Progenitor cell of endocrine pancreas (in vitro differentiated cells): ENCODE measurements at places on chromosomes 3 and 15.

GRCh38 chr3:19527746-19528145, 379.4 kb downstream of the KCNH8 start:
- no peak for DNase-seq

GRCh38 chr3:136632625-136633081, 119.5 kb downstream of the STAG1 start:
- no peak for DNase-seq

- no peak for DNase-seq
Observed at GRCh38 chr3:157493627-157494550, 9.3 kb downstream of the VEPH1 start.

GRCh38 chr3:124570232-124570631, 160.0 kb upstream of the UMPS start:
- no peak for DNase-seq

DNA sequence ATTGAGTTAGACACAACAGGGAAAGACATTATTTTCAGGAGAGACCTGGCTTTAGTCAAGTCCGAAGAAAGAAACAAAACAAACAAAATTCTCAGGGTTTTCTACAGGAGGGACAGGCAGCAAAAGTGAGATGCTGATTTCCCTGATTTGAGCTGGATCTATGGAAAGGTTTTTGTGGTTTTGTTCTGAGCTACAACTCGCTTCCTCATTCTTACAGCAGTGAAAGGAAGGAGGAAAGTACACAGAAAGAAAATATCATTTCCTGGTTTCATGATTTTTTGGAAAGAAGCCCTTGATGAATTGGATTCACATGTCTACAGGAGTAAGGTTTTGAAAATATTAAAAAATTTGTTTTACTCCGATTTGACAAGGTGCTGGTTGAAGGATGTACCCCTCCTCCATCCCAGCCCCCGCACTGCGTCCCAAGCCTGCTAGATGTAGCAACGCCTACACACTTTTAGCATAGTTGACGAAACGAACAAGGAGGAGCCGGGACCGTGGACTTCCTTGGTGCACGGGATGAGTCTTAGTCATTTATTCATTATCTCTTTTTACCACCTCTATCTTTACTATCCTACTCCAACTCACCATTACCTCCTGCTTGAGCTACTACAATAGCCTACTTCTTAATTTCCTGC, 10.8 kb downstream of the PRICKLE2 start:
- DNase-seq, result no peak

DNA sequence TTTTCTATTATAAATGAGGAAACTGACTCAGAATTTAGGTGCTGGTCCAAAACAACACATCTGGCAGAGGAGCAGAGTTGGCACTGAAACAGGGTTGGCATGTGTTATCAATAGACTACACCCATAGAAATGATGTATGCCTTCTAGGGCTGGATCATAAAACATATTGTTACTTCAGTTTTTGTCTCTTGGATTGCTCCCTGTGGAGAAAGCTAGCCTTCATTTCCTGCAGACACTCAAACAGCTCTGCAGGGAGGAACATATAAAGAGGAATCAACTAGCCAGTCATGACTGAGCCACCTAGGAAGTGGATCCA, 507 bp upstream of the MRPL3 start:
- DNase-seq, result no peak

GRCh38 chr3:187850258-187850921, 105.1 kb upstream of the BCL6 start:
- DNase-seq, result no peak

GRCh38 chr3:72375237-72376076, 472.8 kb downstream of the SHQ1 start:
- DNase-seq, result no peak

DNA sequence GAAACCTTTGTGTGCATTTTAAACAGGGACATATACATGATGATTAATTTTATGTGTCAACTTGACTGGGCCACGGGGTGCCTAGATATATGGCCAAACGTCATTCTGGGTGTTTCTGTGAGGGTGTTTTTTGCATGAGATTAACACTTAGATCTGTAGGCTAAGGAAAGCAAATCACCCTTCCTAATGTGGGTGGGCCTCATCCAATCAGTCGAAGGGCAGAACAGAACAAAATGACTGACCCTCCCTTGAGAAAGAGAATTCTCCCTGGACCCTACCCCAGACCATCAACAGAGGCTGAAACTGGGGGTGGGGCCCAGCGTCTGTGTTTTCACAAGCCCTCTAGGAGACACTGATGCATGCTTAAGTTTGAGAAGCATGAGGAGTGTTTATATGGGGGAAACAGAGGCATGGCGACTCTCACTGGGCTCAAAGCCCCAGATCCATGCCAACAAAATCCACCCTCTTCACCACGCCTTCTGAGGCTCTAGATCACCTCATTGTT, 56.2 kb downstream of the ITGA11 start:
- no peak for DNase-seq

GRCh38 chr3:193862843-193863242, 269.8 kb downstream of the OPA1 start:
- no peak for DNase-seq

DNA sequence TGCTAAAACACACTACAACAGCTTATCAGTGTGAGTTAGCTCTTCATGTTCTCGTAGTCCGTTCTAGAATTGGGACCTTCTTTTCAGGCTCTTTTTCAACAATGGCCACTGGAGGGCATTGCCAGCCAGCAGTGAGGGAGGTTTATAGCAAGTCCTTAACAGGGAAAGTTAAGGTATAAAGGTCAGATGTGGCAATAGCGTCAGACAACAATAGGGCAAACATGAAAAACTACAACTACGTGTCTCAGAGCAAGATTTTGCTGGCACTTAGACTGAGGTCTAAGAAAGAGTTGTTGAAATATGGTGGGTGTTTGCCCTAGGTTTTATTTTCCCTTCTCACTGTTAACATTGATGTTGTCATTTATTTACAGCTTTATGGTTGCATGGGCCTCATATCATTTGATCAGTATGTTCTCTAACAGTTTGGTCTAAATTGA, 161.4 kb downstream of the GMNC start:
- peak; percentile 10 for DNase-seq

DNA sequence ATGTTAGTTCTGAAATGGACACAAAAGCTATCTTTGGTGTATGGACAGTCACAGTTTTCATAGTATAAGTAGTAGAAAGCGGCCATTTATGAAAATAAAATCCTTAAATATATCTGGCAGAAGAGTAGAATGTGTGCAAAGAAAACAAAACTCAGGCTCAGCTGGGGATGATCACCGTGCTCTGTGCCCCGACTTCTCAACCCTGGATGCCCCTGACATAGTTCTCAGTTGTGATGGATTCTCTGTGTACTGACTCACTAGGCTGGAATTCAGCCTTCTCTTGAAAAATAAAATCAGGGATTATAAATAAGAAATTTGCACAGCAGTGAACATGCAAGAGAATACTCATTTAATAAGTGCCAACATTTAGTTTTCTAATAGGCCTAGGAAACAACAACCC, 925.1 kb upstream of the NR2F2 start:
- no peak for DNase-seq

DNA sequence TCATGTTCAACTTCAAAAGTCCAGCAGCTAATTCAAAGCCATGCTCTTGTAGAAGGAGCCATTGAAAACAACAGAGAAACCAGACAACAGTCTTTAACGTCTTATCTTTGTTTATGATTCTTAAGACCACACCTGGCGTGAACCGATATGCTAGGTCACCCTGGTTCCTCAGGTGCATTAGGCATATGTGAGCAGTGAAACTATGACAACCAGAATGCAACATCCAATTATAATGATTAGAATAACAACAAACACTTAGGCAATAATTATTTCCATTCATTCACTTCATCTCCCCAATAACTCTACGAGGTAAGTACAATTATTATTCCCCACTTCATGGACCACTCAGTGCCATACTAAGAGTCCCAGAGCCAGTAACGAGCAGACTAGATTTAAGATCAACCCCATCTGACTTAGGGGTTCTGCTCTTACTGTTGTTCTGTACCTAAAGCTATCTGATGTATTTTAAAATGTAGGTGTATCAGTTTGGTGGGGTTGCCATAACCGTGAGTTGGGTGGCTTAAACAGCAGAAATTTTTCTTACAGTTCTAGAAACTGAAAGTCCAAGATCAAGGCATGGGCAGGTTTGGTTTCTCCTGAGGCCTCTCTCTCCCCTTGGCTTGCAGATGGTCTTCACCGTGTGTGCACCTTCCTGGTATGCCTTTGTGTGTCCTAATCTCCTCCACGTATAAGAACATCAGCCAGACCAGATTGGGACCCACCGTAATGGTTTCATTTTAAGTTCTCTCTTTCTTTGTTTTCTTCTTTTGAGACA, 997.8 kb upstream of the CFAP20DC start:
- no peak for DNase-seq

DNA sequence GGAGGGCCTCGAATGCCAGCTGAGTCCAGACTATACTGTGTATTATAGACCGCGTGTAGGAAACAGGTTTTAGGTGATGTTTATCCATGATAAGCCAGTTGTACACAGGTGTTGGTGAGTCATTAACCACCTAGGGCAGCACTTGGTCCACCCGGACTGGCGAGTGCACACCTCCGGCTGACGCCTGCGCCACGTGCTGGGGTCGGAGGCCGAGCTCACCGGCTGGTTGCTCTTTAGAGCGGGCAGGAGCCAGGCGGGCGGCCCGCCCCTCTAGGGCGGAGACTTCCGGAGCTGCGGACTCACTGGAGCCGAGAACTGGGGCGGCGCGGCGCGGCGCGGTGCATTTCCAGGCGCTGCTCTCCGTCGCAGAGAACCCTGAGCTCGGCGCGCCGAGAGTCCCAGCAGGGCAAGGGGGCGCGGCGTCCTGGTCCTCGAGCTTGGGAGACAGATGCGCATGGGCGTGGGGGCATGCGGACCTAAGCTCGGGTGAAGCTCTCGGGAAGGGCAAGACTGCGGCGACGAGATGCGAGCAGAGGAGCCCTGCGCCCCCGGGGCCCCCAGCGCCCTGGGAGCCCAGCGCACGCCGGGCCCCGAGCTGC, at the start of gene ESYT3:
Gene ESYT3 (plus strand): TSS at position 341 of the 599 bp plus-strand sequence. CDS start 183 bp downstream, at position 524.
- DNase-seq, result peak; percentile 47

DNA sequence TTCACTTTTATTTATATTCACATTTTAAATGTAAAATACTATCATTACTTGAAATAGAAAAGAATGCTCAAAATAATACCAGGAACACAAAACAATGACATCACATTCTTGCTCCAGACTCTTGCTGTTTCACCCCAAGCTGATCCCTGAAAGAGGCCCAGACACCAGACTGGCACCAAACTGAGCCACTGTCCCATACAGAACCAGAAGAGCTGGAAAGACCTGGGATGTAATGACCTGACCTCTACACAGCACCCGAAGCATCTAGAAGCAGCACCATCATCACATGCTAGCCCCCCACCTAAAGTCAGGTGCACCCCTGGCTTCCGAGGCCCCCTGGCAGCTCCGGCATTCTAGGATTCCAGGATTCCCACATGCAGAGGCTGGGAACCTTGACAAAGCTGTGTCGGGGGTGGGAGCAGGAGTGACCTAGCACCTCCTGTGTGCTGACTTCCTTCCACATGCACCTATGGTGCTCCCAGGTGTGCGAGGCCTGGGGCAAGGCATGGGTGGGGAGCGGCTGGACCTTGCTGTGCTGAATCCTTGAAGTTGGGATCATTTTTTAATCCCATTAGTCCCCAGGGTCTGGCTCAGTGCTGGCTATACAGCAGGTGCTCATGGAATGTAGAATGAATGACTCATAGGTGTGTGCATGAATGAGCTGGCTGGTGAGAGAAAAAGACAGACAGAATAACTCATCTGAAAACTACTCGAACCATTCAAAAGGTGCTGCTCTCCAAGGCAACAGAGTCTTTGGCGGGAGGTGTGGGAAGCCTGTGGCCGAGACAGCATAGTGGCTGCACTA, 144.7 kb upstream of the IQSEC1 start:
- DNase-seq, result no peak

- DNase-seq, result no peak
Observed at GRCh38 chr15:83365370-83365938, 81.0 kb upstream of the BNC1 start.

DNA sequence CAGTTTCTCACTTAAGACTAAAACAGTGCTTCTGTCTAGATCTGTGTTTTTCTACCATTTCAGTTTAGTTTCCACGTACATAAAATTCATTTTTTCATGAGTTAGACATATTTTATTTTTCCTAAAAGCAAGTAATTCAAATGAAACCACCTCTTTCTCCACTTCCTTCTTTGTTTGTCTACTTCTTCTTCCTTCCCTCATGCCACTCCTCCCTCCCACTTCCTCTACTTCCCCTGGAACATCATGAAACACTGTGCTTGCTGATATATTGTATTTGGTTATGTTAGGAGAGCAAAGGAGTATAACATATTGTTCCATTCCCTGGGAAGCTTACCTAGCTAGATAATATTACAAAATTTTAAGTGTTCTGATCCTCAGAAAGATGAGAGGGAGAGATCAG, 36.7 kb upstream of the GOLGA8B start:
- no peak for DNase-seq

- no peak for DNase-seq
Observed at GRCh38 chr3:126721246-126721645, 17.2 kb downstream of the CHCHD6 start.

GRCh38 chr3:152258448-152259393, 10.0 kb upstream of the MBNL1 start:
- no peak for DNase-seq

DNA sequence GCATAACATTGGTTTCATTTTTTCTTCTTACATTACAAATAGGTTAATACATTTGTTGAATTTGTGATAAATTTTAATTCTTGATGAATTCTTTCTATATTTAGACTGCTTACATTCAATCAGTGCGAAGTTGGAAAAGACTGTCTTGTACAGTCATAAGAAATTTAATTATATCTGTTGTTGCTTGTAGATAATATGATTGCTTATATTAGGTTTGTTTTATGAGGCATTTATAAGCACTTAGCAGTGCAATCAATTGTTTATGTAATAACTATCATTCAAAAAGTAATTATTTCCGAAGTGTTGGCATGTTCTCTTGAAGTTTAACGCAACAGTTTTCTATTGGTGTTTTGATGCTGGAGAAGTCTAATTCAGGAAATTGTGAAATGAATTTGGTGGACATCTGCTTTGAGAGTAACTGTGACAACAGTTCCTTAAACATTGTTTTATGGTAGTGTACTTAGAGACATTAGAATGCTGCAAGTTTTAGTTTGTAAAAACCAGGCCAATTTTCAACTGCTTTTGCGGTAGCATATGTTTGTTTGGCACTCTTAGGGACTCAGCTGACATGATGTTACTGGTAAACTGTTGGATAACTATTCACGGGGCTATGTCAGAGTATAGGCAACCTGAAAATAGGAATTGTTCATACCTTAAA, 99.7 kb downstream of the NAALADL2 start:
- no peak for DNase-seq

DNA sequence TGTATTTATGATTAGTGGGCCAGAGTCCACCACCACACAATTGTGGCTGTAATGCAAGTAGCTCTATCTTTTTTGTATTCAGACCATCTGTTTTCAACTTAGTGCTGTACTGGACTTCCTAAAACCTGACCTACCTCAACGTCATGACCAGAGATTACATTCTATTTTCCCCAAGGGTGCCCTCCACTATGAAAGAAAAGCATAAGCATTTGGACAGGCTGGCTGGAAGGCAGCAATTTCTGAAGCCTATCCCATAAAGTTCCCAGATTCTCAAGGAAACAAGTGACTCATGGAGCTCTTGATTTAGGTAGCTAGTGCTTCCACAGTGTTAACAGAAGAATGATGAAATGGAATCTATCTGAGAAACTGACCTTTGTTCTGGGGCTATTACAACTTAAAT, 75.8 kb downstream of the COL8A1 start:
- no peak for DNase-seq
